CD8-positive, alpha-beta memory T cell (primary cell): ENCODE measurements at places on chromosomes 5 and 9. TPM values are rescaled to one million over a fixed set of nuclear protein-coding genes. Genes with fewer than 3 reads are reported as not detected.

The SEMA6A gene
- 0.49 TPM for polyA plus RNA-seq

The PCDHGA4 gene
- not detected for polyA plus RNA-seq

The PCDHB12 gene
- polyA plus RNA-seq, result not detected

The NR5A1 gene
- polyA plus RNA-seq, result not detected

The SAXO1 gene
- polyA plus RNA-seq, result not detected

DNA sequence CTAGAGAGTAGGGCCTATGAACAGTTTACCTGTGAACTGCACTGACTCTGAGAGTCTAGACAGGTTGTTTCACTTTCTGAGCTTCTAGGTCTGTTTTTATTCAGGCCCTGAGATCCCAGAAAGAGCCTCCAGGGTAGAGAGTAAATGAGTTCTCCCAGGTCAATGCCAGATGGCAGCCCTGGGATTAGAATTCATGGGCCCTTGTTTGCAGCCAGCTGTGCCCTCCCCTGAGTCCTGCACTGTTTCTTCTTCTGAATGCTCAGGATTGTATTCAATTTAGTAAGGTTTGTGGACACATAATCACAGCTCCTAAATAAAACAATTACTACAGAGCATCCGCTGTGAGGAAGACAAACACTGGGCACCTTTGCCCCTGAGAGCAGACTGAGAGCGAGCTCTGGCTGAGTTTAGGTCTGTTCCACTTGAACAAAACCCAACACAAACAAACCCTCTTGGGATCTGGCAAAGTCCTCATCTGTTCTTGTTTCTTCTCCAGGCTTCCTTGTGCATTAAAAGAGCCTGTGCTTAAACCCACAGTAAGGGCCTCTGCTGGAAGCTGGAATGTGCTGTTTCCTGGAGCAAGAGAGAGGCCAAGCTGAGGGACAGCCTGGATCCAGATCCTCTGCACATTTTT lies 29.9 kb downstream of the FAM219A start:
- H3K4me1 ChIP-seq, result no peaks in the 10 kb centered on the region
- no peak overlapping the region for H3K27ac ChIP-seq
- DNase-seq, result no peak
- H3K36me3 ChIP-seq, result no peaks in the 10 kb centered on the region
- no peak overlapping the region for H3K4me3 ChIP-seq

DNA sequence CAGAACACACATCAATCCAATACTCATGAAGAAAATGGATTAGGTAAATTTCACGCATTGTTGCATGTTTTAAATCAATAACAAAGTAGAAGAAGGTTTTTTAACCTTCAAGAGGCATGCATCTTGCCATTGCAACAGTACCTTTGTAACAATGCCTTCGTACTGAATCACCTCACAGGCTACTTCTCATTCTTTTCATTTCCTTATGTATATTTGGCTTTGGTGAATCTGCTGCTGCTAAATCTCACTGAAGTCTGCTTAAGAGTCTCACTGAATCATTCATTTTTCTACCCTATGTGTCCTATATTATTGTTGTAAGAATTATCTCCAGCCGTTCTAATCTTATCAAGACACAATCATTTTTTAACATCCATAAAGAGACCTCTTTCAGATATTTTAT lies 152.5 kb downstream of the CDH10 start:
- H3K4me3 ChIP-seq, result no peak overlapping the region
- no peaks in the 10 kb centered on the region for H3K36me3 ChIP-seq
- no peak for DNase-seq

GRCh38 chr5:44331471-44332050 lies 57.7 kb downstream of the FGF10 start:
- DNase-seq, result no peak
- H3K4me1 ChIP-seq, result no peaks in the 10 kb centered on the region
- no peaks in the 10 kb centered on the region for H3K36me3 ChIP-seq
- H3K4me3 ChIP-seq, result no peak overlapping the region

DNA sequence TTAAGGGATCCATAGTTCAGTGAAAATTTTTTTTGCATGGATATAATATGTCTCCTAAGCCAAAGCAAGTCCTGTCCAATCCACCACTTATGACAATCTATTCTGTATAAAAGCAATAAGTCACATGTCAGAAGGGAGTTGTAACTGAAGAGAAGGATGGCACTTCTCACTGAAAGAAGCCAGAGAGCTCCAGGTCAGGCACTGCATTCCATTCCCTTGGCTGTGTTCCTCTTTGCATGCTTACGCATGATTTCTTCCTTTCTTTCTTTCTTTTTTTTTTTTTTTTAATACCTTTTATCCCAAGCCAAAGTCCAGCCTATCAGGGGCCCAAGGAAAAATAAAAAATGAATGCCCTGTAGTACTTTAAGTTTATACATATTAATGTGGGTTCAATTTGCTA lies 39.8 kb downstream of the MAMDC2 start:
- H3K4me1 ChIP-seq, result no peaks in the 10 kb centered on the region
- no peaks in the 10 kb centered on the region for H3K36me3 ChIP-seq
- H3K27ac ChIP-seq, result no peak overlapping the region
- no peak overlapping the region for H3K4me3 ChIP-seq
- no peak for DNase-seq

DNA sequence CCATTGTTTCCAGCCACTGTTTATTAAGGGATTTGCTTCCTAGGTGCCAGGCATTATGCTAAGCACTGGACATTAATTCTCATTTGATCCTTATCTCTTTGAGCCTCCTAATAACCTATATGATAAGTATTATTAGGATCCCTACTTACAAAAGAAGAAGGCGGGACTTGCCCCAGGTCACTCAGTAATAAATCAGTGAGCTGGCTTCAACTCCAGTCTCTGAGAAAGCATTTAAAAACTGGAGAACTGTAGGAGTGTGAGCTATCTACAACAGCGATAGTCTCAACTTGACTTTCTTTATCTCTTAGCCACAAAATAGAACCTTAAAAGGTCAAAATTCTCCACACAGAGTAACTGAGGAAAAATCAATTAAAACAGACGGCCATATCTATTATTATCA lies 155.0 kb downstream of the GNAQ start:
- no peak overlapping the region for H3K27ac ChIP-seq
- no peaks in the 10 kb centered on the region for H3K4me1 ChIP-seq
- no peaks in the 10 kb centered on the region for H3K36me3 ChIP-seq
- no peak overlapping the region for H3K4me3 ChIP-seq

DNA sequence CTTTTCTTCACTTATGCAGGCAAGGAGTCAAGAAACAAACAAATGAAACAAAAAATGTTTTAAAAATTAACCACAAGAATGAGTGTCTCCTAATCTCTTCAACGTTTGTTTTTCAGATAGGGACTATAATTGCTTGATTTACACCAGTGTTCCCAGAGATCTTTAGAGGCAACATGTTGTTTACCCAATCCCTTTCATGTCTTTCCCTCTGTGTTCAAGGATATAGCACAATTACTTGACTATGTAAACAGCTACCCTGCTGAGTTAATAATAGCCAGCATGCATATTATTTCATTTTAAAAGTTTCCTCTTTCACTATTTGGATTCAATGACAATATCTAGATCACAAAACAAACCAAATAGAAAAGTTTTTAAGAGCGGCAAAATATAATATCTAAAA lies 25.1 kb upstream of the SHISAL2B start:
- no peaks in the 10 kb centered on the region for H3K27me3 ChIP-seq
- no peak overlapping the region for H3K4me3 ChIP-seq
- DNase-seq, result no peak
- no peak overlapping the region for H3K27ac ChIP-seq
- no peaks in the 10 kb centered on the region for H3K4me1 ChIP-seq

- DNase-seq, result no peak
- H3K4me3 ChIP-seq, result no peak overlapping the region
- H3K27me3 ChIP-seq, result no peaks in the 10 kb centered on the region
- no peaks in the 10 kb centered on the region for H3K36me3 ChIP-seq
- no peak overlapping the region for H3K27ac ChIP-seq
Measured at GRCh38 chr5:120779674-120780073, 315.6 kb downstream of the PRR16 start.

GRCh38 chr9:36484124-36484523 lies 84.1 kb upstream of the RNF38 start:
- no peaks in the 10 kb centered on the region for H3K36me3 ChIP-seq
- DNase-seq, result no peak
- H3K27ac ChIP-seq, result no peak overlapping the region
- H3K4me3 ChIP-seq, result no peak overlapping the region
- H3K27me3 ChIP-seq, result no peaks in the 10 kb centered on the region

DNA sequence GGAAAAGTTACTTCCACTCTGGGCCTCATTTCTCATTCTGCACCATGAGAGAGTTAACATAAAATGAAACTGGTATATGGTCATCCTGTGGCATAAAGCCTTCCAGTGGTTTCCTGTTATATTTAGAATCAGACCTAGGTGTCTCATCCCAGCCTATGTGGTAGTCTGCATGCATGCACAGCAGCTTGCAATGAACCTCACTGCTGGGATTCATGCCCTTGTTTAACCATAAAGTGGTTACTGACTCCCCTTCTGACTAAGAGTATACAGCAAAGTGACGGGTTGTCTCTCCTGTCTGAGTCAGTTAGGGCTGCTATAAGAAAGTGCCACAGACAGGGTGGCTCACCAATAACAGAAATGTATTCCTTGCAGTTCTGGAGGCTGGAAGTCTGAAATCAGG lies 14.7 kb upstream of the TDRD7 start:
- H3K27me3 ChIP-seq, result no peaks in the 10 kb centered on the region
- no peaks in the 10 kb centered on the region for H3K4me1 ChIP-seq
- no peak overlapping the region for H3K4me3 ChIP-seq

DNA sequence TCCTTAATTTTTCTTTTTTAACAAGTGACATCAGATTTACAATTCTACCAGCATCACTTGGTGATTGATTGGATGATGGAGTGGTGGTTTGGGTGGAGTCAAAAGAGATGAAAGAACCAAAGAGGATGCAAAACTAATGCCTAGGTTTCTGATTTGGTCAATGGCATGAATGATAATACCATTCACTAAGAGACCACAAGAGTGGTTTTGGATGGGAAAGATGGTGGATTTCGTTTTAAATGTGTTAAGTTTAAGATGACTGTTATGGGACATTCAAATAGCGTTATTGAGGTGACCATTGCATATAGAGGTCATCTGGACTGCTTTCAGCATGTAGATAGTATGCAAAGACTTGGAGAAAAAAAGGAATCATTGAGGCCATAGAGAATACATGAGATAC lies 3.6 kb downstream of the SMC5 start:
- no peak overlapping the region for H3K4me3 ChIP-seq
- H3K27me3 ChIP-seq, result no peaks in the 10 kb centered on the region
- no peaks in the 10 kb centered on the region for H3K36me3 ChIP-seq
- DNase-seq, result no peak

GRCh38 chr5:157511651-157512644 lies 51.9 kb downstream of the NIPAL4 start:
- H3K4me3 ChIP-seq, result no peak overlapping the region
- H3K36me3 ChIP-seq, result peaks cover 5% of the 10 kb centered on the region
- no peak for DNase-seq
- no peaks in the 10 kb centered on the region for H3K4me1 ChIP-seq
- H3K27ac ChIP-seq, result no peak overlapping the region

GRCh38 chr9:37290366-37290939 lies 132.0 kb upstream of the GRHPR start:
- DNase-seq, result no peak
- H3K36me3 ChIP-seq, result no peaks in the 10 kb centered on the region
- H3K4me1 ChIP-seq, result peaks cover 4% of the 10 kb centered on the region
- no peak overlapping the region for H3K27ac ChIP-seq

GRCh38 chr9:93128715-93129224 lies 5.3 kb downstream of the NINJ1 start:
- H3K4me1 ChIP-seq, result peaks cover 76% of the 10 kb centered on the region
- no peak for DNase-seq
- H3K36me3 ChIP-seq, result no peaks in the 10 kb centered on the region
- H3K4me3 ChIP-seq, result no peak overlapping the region

- no peaks in the 10 kb centered on the region for H3K36me3 ChIP-seq
- no peaks in the 10 kb centered on the region for H3K4me1 ChIP-seq
- no peak overlapping the region for H3K27ac ChIP-seq
Measured at GRCh38 chr5:7565559-7565958, 169.6 kb downstream of the ADCY2 start.

GRCh38 chr5:78568212-78568611 lies 80.4 kb downstream of the LHFPL2 start:
- H3K36me3 ChIP-seq, result no peaks in the 10 kb centered on the region
- H3K27me3 ChIP-seq, result no peaks in the 10 kb centered on the region
- no peak overlapping the region for H3K27ac ChIP-seq
- H3K4me1 ChIP-seq, result no peaks in the 10 kb centered on the region

- H3K4me1 ChIP-seq, result peaks cover 22% of the 10 kb centered on the region
- no peak overlapping the region for H3K27ac ChIP-seq
- DNase-seq, result no peak
- no peaks in the 10 kb centered on the region for H3K27me3 ChIP-seq
- H3K4me3 ChIP-seq, result no peak overlapping the region
- H3K36me3 ChIP-seq, result no peaks in the 10 kb centered on the region
Measured at GRCh38 chr9:5445886-5446285, 4.5 kb upstream of the CD274 start.

DNA sequence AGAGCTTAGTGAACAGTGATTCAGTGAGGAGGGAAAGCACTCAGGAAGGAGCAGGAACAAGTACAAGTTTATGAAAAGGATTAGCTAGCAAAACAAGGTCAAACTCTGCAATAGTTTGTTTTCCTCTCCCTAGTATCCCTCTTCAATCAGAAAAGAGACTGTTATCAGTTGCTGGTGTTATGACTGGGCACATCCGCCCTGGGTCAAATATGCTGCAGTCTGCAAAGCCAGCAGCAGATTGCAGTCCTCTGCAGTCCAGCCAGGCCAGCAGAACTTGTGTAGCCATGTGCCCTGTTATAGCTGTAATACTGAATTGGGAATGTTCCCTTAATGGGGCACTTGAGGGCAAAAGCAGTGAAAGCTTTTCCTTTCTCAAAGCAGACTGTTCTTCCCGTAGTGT lies 12.0 kb downstream of the PCDHAC2 start:
- no peak overlapping the region for H3K27ac ChIP-seq
- DNase-seq, result no peak
- no peaks in the 10 kb centered on the region for H3K36me3 ChIP-seq
- H3K4me1 ChIP-seq, result no peaks in the 10 kb centered on the region

DNA sequence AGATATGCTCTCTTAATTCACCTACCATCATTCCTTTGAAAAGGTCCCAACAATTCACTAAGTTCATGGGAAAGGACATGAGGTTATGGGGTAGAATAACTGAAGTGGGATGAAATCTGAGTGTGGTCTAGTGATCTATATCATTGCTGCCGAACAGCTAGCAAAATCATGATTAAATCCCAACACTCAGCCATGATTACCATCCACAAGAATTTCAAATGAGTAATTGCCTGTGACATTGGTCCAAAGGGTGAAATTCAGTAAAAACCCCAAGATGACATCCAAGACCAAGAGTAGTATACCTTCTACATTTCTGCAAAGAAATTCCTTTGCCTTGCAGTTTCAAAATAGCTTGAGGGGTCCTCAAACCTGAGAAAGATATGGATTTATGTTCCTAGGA lies 225.6 kb downstream of the SPOCK1 start:
- no peaks in the 10 kb centered on the region for H3K27me3 ChIP-seq
- no peaks in the 10 kb centered on the region for H3K36me3 ChIP-seq
- no peaks in the 10 kb centered on the region for H3K4me1 ChIP-seq
- H3K27ac ChIP-seq, result no peak overlapping the region
- DNase-seq, result no peak
